ENCODE measurements at places on chromosomes 13 and 19.
A peak's percentile ranks its signal among the peaks of the same experiment; 100 is the strongest.

DNA sequence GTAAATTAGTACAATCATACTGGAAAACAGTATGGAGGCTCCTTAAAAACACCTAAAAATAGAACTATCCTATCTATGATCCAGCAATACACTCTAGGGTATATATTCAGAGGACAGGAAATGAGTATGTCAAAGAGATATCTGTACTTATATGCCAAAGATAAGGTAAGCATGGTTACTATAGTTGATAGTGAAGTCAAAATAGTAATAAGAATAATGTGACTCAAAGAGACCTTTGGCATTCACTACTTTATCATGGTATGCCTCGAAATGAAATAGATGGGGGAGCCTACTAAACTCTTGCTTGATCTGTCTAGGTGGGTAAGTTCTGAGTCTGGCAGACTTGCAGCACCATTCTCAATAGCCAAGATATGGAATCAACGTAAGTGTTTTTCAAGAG is 30.3 kb downstream of the FXYD5 start:
- no peak for DNase-seq

DNA sequence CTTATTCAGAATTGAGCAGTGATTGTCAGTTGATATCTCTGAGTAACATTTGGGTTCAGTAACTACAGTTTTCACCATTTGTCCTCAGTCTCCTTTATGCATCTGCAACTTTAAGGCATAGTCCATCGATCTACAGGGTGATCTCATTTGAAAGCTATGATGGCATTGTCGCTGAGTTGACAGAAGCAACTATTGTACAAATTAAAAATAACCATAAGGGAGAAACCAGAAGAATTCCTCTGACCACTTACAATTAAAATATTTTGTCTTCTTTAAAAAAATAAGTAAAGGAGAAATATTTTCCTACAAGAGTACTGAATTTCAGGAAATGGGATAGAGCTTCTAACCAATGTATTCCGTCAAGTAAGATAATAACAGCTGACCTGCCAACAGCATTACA is 30.6 kb downstream of the RAP2A start:
- no peak for DNase-seq

DNA sequence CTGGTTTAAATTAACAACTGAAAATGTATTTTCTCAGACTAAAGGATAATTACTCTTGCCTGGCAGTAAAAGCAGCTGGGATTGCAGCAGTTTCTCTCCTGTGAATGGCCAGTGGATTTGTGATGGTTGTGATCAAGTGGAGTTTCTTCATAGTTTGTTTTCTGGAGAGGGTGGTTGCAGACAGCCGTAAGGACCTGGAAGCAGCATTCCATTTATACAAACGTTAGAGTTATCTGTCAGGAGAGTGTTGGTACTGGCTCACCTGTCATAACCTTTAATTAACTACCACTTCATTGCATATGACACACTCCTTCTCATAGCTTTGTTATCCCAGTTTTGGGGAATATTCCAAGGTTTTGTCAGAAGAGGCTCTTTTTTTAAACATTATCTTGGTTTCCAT is 258.4 kb upstream of the SLC10A2 start:
- no peak for DNase-seq

GRCh38 chr13:100895651-100896050 is 221.1 kb upstream of the TMTC4 start:
- no peak for DNase-seq

DNA sequence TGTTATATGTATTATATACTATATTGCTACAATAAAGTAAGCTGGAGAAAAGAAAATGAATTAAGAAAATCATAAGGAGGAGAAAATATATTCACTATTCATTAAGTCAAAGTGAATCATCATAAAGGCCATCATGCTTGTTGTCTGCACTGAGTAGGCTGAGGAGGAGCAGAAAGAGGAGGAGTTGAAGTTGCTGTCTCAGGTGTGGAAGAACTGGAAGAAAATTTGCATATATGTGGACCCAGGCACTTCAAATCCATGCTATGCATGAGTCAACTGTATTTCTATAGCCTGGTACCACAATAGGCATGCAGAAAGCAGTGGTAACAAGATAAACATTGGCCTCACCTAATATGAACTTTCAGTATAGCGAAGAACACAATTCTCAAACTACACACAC is 135.9 kb upstream of the SGCG start:
- peak; percentile 53 for DNase-seq

DNA sequence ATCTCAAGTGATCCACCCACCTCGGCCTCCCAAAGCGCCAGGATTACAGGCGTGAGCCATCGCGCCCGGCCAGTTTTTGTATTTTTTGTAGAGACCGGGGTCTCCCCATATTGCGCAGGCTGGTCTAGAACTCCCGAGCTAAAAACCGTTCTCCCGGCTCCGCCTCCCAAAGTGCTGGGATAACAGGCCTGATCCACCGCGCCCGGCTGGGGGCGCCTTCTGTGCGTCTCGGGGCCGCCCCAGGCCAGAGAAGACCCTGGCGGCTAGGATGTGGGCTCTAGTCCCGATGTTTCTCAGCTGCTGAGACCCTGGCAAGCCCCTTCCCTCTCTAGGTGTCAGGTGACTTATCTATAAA is 3.6 kb downstream of the ARHGAP45 start:
- no peak for DNase-seq

- no peak for DNase-seq
Observed at GRCh38 chr13:50382951-50383350, 367.7 kb downstream of the KCNRG start.

- DNase-seq: no peak
Observed at GRCh38 chr19:12938779-12939601, 581 bp downstream of the CALR start.

DNA sequence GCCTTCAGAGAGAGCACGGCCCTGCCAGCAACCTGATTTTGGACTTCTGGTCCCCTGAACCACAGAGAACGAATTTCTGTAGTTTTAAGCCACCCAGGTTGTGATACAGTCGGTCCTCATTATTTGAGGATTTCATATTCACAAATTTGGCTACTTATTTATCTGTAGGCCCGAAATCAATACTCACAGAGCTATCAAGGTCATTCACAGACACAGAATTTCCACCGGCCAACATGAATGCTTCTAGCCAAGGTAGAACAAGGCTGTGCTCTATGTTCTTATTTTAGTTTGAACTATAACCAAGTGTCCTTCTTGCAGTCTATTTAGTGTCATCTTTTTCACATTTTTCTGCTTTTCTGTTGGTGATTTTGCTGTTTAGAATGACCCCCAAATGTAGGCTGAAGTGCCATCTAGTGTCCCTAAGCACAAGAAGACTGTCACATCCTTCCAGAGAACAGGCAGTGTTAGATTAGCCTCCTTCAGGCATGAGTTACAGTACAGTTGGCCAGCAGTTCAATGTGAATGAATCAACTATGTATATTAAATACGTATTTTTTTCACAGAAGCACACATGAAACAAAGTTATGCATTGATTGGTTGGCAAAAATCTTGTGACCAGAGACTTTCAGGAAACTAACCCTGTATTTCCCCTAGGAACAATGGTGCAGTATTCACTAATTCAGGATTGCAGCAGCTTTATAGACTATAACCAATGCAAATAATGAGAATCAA is 63.5 kb downstream of the C13orf42 start:
- no peak for DNase-seq

DNA sequence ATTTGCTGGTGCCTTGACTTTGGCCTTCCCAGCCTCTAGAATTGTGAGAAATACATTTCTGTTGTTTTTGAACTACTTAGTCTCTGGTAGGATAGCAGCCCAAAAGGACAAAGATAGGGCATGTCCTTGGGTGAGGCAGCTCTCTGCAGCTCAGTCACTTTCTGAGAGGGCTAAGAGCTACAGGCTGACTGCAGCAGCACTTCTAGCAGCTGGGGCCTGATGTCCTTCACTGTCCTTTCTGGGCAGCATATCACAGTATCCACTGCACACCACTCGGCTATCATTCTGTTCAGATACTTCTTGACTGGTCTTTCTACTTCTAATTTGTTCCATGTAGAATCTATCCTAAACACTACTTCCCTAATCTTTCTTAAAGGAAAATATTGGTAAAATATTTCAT is 68.5 kb upstream of the CLDN10 start:
- DNase-seq: no peak

GRCh38 chr13:58329746-58330145 is 698.2 kb downstream of the PCDH17 start:
- no peak for DNase-seq

DNA sequence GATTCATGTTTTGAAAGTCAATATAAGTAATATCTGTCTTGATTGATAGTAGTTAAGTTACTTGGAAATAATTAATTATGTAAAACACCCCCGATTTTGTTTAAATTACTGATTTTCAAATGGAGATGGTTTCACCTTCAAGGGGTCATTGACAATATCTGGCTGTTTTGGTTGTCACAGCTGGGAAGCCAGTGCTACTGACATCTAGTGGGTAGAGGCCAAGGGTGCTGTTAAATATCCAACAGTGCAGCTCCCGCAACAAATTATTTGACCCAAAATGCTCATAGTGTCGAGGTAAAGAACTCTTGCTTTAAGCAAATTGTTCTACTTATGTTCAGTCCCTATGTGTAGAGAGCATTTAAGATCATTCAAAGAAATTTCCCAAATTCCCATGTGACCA is 50.6 kb upstream of the PCDH20 start:
- DNase-seq: peak; percentile 3

- no peak for DNase-seq
Observed at GRCh38 chr13:100941377-100942368, 267.1 kb upstream of the TMTC4 start.

Data from bronchial epithelial cell (primary cell).